ENCODE measurements at places on chromosomes 16 and 17. TPM values are rescaled to one million over a fixed set of nuclear protein-coding genes. Genes with fewer than 3 reads are reported as not detected.

The ZP2 gene
- total RNA-seq: not detected

The MPRIP gene
- total RNA-seq: 249 TPM

The VTN gene
- total RNA-seq: 19.3 TPM

The CHAD gene
- total RNA-seq: not detected

The DHX8 gene
- total RNA-seq: 49.2 TPM

The TPSG1 gene
- 0.10 TPM for total RNA-seq

The EPOP gene
- 14.1 TPM for total RNA-seq
